Naive thymus-derived CD8-positive, alpha-beta T cell (primary cell): ENCODE measurements at places on chromosomes 12 and 14.

- no peak for DNase-seq
These were observed 17.9 kb upstream of the RAB3IP start for GRCh38 chr12:69720750-69721149.

DNA sequence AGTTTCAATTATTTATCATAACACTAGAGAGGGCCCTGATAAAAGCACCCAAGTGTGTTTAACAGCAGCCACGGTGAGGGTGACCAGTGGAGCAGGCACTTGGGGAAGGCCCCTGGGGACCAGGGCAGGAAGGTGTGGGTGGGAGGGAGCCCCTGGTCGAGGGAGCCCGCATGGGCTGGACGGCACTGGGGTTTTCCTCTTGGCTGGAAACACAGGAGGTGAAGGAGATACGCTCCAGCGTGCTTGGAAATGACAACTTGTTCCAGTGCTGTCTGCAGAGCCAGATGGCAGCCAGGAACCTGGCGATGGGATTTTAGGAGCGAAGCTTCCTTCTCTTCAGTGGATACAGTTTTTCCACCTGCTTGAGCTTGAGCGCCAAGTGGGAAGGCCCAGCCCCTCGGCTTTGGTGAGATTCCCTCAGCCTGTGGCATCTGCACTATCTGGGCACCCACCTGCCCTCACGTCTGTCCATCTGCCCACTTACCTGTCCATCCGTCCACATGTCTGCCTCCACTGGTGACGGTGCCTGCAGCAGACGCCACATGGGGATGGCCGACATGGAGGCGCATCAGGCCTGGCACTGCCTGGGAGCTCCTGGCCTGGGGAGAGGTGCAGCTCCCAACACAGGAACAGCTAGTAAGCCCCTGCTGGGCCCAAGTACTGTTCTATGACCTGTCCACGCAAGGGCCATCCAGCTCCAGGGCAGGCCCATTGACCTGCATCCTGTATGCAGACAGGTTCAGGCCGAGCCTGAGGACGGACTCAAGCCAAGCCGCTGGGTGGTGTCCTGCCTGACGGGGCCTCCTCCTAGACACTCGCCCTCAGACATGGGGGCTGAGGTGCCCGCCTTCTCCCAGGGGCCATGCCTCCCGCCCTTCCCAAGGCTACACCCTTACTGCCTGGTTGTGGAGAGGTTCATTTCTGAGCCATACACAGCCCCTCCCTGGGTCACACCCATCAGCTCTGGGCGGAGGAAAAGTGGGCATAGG lies 192.2 kb upstream of the C14orf180 start:
- DNase-seq: no peak

DNA sequence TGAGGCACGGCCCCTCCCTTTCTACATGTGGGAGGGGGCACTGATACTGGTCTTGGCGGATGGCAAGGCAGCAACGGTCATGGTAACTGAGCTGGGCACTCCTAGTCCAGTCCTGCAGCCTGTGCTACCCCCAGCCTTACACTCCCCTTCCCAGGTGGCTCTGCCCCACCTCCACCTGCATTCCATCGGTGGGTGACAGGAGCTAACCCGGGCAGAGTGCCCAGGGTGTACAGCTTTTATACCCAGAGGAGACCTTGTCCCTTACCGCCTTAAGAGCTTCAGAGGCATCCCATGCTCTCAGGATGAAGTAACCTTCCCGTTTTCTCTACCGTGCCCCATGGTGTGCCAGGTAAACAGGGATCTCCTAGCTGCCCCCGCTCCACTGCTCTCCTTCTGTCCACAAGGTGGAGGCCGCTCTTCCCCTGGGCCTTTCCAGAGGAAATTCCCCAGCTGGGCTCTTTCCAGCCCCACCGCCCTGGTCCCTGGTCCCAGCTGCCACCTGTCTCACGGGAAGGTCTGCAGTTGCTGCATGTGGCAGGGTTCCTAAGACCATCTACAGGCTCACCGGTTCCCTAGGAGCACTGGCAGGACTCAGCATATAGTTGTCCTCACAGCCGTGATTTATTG lies 20.5 kb downstream of the BRI3BP start:
- no peak for DNase-seq

GRCh38 chr12:58184212-58184611 lies 242.8 kb downstream of the ATP23 start:
- no peak for DNase-seq

GRCh38 chr14:21527318-21527679 lies 1.2 kb upstream of the SALL2 start:
- no peak for DNase-seq

DNA sequence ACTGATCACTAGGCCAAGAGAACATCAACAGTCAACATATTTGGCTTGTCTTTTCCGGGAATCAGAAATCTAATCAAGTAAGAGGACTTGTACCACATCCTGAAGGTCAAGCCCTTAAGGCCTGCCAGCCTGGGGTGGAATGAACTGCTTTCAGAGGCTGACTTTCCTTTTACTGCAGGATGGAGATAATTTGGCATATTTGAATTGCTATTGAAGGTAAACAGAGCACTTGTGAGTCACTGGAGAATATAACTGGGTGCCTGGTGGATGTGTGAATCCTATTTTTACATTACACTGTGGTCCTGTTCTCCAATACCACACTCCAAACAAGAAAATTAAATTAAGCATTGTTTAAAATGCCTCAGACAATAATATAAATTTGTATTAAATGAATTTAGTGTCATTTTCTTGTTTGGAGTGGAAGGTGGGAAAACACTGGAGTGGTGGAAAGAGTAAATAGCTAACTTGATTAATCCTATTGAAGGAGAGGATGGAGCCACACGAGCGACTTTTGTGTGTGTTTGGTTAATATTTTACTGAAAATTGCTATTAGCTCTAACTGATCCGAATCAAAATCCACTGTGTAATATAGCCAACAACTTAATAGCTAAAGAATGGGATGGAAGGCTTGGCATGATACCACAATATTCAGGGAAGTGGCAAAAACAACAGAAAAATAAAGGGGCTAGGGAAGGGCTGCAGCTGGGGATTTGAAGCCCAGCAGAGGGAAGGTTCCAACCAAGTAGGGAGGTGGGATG lies 89.4 kb downstream of the OTX2 start:
- no peak for DNase-seq

- DNase-seq: no peak
These were observed 103.5 kb downstream of the SYNE2 start for GRCh38 chr14:63956326-63956725.

GRCh38 chr12:107884769-107885694 lies 110.5 kb downstream of the ASCL4 start:
- no peak for DNase-seq

DNA sequence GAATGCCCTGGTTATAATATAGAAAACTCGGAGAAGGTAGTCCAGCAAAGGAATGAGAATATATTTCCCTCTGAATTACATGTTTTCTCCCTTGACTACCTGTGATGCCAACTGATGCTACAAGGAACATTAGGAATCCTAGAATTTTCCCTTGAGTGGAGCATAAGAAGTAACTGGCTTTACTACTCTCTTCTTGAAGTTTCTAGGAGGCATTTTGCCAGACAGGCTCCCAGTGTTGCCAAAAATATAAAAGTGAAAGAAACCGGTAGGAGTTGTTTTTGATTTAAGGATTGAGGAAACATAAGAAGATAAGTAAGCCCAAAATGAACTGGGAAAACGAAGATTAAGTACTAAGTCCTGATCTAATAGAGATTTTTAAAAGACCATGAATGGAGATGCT lies 693.4 kb downstream of the NOVA1 start:
- DNase-seq: no peak

- no peak for DNase-seq
These were observed 63.3 kb downstream of the IGF1 start for GRCh38 chr12:102417055-102417454.

DNA sequence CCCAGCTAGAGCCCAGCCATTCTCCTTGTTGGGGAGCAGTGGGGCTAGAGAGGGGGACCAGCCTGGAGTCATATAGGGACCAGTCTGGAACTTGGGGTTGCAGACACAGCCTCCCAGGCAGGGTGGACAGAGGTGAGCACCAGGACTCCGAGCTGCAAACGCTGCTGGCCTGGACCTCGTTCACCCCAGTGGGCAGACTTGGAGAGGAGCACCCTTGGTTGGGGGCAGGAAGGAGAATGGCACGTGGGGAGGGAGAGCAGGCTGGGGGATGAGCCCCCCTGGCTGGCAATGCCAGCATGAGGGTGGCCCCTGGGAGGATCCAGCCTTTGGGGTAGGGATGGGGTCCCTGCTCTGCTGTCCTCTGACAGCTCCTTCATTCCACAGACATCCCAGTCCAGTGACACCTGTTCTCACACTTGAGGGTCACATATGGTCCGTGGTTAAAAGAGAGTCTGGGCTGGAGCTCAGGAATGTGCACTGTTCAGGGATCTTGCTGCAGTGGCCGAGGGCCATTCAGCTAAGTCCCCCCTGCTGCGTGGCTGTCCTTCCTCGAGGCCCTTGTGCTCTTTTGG lies 2.8 kb downstream of the LBHD2 start:
- no peak for DNase-seq

GRCh38 chr14:39015360-39015961 lies 87.6 kb downstream of the SEC23A start:
- no peak for DNase-seq

DNA sequence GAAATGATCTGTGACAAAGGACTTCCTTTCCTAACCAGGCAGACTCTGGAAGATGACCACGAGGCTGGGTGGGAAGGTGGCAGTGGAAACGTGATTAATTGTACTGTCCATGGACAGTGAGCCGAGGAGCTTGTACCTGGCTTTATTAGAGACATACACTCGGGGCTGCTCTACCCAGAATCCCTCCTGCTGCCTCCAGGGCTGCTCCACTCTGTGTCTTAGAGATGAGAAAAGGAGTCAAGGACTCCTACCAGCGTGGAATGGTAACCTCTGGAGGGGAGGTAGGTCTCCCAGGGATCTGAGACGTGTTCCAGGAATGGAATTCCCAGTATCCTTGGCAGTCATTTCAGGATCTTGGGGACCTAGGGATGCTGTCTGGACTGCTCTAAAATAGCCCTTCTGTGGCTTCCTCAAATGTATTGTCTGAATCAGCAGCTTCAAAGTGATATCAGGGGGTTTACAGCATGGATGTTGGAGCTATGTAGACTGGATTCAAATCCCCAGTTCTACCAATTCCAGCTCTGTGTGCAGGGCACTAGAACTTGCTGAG lies 237.8 kb downstream of the CACNA1C start:
- no peak for DNase-seq

DNA sequence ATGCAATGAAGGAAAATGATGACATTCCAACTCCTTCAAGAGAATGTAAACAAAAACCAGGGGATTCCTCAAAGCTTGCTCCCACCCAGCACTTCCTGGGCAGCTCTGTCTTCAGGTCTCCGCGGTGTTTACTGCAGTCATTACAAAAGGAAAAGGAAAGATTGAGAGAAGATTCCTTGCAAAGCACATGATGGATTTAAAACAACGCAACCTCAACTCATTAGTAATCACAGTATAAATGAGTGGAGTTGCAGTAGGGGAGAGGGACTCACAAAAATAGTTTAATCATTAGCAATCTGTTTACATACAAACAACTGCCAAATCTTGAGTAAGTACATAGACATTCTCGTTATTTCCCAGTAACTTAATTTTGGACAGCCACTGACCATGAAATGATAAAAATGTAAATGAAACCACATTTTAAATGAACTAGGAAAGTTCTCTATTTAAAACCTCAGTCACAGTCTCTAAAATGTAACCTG lies 49.7 kb upstream of the OVCH1 start:
- DNase-seq: no peak

- no peak for DNase-seq
These were observed 56.0 kb downstream of the ISCA2 start for GRCh38 chr14:74549588-74549987.

GRCh38 chr14:22419620-22420019 lies 169.4 kb downstream of the DAD1 start:
- no peak for DNase-seq

DNA sequence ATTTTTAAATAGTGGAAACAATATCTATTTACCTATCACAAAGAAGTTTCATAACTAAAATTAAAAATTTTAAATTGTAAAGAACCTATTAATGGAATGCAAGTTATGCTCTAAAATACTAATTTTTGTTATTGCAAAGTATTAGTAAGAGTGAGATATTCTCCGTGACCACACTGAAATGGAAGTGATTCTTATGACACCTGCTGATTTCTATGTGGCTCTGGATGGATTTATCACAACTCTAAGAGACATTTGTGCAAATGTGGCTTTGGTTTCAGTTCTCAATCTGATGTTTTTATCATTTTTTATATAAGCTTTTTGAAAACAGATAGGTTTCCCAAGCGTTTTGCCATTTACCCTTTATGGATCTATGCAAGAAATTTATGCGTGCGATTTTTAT lies 497.8 kb downstream of the NAV3 start:
- no peak for DNase-seq

DNA sequence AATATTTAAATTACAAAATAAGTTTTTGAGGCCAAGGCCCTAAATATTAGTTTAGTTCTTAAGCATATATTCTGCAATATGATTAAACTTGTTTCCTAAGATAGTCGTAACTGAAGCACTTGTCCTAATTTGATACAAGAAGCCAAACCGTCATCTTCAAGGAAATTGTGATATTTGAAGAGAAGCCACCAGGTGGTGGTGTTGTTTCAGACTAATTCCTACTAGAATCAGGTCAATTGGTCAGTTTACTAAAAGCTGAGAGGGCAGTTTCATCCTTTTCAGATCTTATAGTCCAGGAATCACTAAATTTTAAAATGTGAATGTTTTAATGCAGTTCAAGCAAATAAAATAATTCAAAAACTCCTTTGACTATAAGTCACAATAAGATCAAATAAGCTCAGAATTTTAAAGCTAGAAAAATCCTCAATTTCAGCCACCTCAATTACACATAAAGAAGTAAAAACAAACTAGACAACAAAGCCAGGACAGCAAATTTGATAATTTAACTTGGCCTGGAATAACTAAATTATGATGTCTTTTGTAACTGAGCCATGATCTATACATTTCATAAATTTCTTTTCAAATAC lies 7.1 kb upstream of the ARL1 start:
- DNase-seq: peak; percentile 19

GRCh38 chr14:100674428-100674827 lies 52.3 kb upstream of the DLK1 start:
- no peak for DNase-seq

DNA sequence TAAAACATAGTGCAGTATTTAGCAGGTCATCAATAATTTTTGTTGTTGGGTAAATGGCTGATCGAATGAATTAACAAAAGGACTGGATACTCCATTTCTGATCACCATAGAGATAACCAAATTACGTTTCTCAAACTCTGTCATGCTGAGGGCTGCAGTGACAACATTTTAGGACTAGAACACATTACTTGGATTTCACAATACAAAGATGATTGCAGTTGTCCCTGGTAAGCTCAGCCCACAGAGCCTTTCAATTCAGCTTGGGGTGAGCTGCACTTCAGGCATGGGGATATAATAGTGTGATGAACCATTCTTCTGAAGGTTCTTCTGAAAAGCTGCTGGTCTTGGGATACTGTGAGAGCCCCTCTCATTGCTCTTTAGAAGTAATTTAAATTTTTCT lies 74.3 kb downstream of the FAR2 start:
- no peak for DNase-seq

- DNase-seq: no peak
These were observed 473.6 kb downstream of the RMST start for GRCh38 chr12:97936165-97936564.

DNA sequence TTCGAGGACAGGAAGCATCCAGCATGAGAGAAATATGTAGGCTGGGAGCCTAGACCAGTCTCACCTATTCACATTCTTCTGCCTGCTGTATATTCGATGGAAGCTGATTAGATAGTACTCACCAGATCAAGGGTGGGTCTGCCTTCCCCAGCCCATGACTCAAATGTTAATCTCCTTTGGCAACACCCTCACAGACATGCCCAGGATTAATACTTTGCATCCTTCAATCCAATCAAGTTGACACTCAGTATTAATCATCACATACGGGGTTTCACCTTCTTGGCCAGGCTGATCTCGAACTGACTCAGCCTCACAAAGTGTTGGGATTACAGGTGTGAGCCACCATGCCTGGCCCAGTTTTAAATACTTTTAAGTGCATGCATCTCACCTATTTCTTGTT lies 30.5 kb upstream of the SLC10A1 start:
- no peak for DNase-seq
